Lung microvascular endothelial cell (primary cell): ENCODE measurements at places on chromosomes 16 and 17.

DNA sequence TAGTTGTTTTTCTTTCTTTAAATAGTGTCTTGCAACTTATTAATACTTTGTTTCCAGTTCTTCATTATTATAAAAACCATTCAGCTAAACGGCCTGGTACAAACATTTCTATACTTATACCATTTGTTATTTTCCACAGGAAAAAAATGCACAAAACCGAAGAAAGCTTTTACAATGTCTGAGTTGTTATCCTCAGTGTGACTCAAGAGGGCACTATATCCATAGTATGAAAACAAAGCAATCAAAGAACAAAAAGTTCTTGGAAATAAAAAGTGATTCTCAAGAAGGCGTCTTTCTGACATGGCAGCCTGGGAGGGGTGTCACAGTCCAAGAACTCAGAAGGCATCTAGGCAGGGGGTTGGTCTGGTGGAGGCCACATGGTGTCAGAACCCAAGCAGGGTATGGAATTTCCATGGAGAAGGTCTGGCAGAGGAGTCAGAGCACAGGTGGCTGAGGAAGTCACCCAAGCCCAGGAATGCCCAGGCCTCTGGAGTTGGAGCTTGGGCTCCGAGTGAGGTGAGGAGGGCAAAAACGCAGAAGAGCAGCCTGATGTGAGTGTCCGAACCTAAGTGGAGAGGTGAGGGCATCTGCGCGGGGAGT lies 70.9 kb upstream of the ATP2A3 start:
- no peak for DNase-seq

DNA sequence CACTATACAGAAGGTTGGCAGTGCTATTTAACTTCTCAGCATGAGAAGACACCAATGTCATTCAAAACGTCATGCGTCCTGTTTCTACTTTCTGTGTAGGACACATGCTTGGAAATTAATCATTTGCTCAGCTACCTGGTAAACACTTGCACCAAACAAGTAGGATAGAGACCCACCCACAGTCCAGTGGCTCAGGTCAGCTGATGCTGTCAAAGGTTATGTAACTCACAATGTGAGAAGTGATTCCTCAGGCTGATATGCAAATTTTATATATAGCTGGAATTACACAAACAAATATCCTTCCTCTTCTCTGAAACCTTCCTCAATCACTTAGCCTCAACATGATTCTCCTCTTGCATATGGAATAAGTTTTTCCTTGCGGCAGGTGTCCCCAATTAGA lies 59.6 kb downstream of the ZZEF1 start:
- DNase-seq, result no peak

GRCh38 chr16:19524616-19525384 lies 1.1 kb downstream of the CCP110 start:
- DNase-seq, result peak; percentile 15

- DNase-seq, result peak; percentile 4
Observed at GRCh38 chr17:58487589-58488427, at the start of gene HSF5. HSF5 (minus strand) TSS chr17:58488408; CDS start chr17:58488274, 134 bp downstream.

- DNase-seq, result peak; percentile 94
Observed at GRCh38 chr16:30351586-30352419, 3.3 kb downstream of the CD2BP2 start.

- DNase-seq, result no peak
Observed at GRCh38 chr17:58420827-58421226, 3.5 kb upstream of the RNF43 start.

DNA sequence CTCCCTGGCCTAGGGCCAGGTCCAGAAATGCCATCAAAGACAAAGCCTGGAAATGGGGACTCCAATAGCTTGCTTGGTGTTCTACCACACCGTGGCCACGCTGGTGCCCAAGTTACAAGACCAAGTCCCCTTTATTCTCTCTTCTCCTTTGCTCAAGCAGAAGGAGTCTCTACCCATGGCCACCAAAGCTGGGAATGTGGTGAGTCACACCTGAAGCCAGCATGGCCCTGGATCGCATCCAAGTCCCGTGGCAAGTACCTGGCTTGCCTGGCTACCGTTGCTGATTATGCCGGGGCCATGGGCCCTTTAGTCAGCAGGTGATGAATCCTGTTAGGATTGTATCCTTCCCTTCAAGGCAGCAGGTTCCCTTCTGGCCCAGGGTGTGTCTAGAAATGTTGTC lies 260.0 kb downstream of the HAPSTR1 start:
- DNase-seq, result no peak

GRCh38 chr16:50263940-50264929 lies 2.1 kb upstream of the ADCY7 start:
- peak; percentile 18 for DNase-seq

DNA sequence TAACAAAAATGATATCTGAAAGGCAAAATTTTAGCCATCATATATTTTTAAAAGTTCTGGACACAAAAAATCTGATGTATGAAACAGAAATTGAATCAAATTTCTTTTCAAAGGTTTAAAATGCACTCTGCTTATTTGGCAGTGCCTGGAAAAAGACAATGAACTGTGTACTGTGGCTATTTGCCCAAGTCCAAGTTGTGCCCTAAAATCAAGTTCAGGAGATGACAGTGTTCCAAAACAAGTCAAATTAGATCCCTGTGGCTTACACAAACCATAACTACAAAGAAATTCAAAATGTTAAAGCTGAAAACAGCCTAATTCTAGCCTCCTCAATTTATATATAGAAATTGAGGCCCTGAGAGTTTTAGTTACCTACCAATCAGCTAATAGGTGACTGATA lies 25.6 kb downstream of the CMC2 start:
- no peak for DNase-seq

DNA sequence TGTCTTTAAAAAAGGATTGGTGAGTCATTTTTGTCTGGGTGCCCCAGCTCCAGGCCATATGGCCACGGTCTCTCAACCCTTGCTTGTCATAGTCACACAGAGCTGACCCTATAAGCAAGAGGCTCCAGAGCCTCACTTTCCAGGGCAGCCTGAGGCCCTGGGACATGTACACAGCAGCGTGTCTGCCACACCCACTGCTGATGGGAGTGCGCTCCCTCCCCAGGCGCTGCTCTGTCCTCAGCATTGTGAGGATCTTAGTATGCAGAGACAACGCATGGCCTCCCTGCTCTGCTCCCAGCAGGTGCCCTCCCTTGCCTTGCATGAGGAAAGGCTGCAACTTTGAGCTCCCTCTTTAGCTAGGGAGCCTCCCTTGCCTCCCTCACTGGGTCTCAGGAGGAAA lies 80.8 kb upstream of the CRHR1 start:
- no peak for DNase-seq
